Fibroblast of skin of back (primary cell): ENCODE measurements at places on chromosomes 6 and 20.

DNA sequence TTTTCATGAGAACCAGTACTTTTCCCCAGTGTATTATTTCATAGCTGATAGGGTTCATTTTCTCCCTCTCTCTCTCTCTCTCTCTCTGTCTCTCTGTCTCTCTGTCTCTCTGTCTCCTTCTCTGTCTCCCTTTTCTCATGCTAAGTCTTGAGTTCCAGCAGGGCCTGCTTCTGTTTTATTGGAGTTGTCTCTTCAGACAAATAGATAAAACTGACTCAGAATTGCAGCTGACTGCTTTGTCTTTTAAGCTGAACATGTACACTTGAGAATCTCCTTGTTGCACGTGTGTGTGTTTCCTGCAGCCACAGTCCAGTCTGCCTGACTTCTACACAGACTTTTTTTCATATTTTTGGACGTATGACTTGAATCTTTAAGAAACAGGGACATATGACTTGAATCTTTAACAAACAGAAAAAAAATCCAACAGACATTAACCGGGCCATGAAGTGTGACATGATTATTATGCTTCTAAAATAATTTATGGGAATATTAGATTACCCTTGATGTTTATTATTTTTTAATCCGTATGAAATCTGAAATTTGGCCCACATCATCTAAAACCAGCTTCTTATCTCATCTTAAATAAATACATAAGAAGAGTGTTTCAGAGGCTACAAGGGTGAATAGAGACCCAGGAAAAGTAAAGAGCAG is 71.5 kb downstream of the JAG1 start:
- DNase-seq = no peak

DNA sequence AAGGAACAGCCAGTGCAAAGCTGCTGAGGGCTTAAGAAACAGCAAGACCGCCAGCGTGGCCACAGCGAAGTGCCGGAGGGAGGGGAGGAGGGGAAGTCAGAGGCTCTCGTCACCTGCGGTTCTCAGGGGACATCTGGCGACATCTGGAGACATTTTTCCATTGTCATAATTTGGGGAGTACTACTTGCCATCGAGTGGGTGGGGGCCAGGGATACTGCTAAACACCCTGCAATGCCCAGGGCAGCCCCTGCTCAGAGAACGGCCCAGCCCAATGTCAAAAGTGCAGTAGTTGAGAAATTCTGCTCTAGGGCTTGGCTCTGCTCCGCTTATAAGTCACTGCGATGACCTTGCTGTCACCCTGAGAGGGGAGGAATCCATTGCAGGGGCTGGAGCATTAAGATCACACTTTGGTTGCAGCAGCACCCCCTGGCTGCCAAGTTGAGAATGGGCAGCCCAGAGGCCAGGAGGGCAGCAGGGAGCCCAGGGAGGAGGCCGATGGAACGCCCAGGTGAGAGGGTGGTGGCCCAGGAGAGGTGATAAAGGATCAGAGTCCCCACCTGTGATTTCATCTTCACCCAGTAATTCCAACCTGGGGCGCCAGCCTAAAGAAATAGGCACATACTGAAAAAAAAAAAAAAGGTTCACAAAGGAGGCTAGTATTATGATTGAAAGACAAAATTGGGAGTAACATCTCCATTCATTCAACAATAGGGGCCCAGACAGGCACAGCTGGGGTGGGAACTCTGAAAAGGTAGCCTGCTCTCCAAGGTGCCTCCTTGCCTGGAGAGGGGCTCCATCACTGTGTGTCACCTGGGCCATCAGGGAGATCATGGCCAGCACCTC is 218.2 kb downstream of the BMP7 start:
- DNase-seq = peak; percentile 68

- no peak for DNase-seq
These were observed 38.3 kb upstream of the PDYN start for GRCh38 chr20:2032168-2032567.

- peak; percentile 27 for DNase-seq
These were observed 40.8 kb downstream of the IYD start for GRCh38 chr6:150409576-150410066.

DNA sequence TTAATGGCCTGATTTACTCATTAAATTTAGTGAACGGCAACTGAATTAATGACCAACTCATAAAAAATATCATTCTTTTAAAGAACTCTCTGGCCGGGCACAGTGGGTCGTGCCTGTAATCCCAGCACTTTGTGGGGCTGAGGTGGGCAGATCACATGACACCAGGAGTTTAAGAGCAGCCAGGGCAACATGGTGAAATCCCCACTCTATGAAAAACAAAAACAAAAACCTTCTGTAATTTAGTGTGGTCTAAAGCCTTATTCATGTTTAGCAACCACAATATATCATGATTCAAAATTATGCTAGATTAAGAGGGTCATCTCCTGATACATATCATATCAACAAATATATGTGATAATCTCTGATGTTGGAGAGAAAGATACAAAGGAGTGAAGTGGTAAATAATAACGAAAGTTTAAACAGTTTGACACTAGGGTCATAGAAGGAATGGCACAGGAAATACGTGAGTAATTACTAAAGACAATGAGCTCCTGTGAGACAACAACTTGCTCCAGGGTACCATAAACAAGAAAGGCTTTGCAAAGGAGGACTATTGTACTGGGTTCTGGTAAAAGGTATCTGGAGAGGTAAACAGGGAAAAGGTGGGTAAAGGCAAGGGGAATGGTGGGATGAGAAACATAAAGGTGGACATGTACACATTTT is 5.7 kb downstream of the ELOVL4 start:
- no peak for DNase-seq

DNA sequence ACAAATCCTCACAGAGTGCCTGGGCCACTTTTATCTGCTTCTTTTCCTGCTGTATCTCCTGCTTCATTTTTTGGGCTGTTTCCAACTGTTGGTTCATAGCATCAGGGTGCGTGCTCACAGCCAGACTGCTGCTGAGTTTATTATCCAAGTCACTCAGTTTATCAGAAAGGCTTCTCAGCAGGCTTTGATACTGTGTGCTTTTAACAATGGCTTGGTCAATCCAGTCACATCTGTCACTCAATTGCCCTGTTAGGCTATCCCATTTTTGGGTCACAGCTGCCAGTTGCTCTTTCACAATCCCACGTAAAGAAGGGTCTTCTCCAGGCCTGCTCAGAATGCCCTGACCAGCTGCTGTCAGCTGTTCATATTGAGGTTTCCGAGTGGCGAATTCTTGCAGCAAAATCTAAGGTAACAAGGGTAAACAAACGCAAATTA is 87.2 kb downstream of the DST start:
- no peak for DNase-seq

- DNase-seq = peak; percentile 37
These were observed 35.9 kb upstream of the PRL start for GRCh38 chr6:22332711-22333110.

DNA sequence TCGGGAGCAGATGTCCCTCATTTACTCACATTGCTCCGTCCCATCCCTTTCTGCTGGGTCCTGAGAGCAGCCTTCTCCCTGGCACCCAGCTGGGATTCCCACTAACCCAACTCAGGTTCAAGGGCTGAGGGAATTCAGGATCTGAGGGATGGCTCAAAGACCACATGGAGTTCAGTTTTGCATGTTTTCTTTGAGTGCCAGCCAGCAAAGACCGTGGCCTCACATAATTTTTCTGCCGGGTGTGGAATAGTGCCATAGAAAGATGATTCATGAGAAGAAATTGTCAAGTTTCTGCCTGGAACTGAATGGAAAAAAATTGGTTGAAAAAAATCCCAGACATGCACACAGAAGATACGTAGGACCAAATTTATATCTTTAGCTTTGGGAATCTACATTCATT is 168.6 kb downstream of the CD83 start:
- DNase-seq = peak; percentile 98

DNA sequence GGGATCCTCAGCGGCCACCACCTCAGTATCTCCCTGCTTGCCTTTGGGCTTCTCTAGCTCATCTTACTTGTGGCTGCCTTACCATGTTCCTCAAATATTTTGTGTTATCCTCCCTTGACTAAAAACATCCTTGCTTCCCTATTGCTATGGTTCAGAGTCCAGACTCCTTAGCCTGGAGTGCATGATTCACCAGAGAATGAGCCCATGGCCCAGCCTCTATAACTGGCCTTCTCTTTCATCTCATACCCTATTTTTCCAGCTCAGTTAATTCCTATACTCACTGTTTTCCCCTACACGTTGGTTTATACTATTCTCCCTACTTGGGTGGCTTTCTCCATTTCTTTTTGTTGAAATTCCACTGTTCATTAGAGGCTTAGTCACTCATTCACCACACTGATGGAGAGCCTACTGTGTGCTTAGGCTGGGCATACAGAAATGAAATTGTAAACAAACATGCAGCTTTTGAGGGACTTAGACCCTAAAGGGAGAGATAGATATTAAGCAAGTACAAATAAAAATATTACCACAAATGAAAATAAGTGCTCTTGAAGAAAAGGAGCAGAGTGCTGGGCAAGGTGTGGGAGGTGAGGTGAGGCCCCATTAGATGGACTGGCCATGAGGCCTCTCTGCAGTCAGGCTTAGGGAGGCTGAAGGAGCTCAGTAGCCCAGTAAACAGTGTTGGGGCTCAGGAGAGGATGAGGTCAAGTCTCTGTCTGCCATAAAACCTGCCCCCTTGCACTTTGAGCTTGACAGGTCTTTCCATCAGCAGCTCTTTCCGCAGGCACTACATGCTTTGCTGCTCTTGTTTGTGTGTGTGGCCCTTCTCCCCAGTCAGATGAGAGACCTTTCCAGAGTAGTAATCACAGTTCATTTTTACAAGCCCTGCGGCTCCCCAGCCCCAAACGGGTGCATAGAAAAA is 109.3 kb downstream of the TCP11 start:
- no peak for DNase-seq

DNA sequence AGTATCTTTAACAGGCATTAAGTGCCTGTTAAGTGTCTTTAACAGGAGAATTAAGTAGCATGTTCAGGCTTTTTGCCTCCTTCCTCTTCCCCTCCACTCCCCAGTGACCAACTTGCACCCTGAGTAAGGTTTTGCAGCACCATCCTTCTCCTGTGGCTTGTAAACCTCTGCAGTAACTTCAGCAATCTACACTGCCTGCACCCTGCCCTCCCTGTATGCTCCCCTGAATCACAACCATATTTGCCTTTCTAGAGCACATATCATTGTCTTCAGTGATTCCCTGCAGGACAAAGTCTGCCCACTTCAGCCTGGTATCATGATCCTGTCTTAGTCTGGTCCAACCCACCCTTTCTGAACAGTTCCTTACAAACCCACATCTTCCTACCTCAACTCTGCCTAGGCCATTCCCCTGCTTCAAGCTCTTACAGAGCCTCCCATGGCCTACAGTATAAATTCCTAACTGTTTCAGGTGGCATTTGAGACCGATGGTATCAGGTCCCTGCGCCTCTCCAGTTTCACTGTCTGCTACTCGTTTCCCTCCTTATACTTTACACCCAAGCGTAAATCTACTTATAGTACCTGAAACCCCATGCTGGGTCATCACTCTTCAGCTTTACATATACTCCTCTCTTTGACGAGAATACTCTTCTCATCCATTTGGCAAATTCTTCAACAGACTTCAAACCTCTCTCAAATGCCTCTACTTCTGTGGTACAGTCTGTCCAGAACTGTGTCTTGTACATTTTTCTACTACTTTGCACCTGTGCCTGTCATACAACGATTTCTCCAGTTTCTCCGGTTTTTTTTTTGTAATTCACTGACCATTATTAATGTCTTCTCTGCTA is 69.8 kb downstream of the ZHX3 start:
- DNase-seq = no peak

GRCh38 chr20:2340823-2341222 is 39.9 kb upstream of the TGM6 start:
- no peak for DNase-seq

- no peak for DNase-seq
These were observed 42.5 kb upstream of the NKX2-2 start for GRCh38 chr20:21556398-21556797.

GRCh38 chr6:109454496-109455436 is 806 bp downstream of the MICAL1 start:
- DNase-seq = peak; percentile 30

DNA sequence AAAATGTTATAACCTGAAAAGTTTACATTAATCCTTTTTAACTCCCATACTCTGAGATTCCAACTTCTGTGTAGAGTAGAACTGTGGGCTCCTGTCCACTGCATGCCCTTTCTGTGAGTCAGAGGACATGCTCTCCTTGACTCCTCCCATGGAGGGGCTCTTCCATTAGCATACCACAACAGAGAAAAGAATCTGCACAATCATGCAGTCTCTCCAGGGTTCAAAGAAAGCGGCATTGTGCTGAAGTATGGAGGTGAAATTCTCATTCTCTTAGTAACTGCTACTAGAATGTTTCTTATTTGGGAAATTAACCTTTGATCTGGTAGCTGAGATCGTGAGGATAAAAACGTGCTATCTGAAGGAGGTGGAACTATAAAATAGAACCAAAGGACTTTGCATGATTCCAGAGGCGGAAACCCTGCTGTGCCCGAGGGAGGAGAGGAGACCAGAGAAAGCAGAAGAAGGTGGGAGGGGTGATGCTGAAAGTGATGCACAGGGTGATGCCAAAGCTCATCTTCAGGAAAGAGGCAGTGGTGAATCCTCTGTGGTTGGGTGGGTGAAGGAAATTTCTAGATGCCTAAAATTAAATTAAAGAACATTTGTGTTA is 202.2 kb upstream of the PCSK2 start:
- DNase-seq = peak; percentile 77

- DNase-seq = peak; percentile 57
These were observed 74.1 kb upstream of the HDDC2 start for GRCh38 chr6:125375821-125376220.

DNA sequence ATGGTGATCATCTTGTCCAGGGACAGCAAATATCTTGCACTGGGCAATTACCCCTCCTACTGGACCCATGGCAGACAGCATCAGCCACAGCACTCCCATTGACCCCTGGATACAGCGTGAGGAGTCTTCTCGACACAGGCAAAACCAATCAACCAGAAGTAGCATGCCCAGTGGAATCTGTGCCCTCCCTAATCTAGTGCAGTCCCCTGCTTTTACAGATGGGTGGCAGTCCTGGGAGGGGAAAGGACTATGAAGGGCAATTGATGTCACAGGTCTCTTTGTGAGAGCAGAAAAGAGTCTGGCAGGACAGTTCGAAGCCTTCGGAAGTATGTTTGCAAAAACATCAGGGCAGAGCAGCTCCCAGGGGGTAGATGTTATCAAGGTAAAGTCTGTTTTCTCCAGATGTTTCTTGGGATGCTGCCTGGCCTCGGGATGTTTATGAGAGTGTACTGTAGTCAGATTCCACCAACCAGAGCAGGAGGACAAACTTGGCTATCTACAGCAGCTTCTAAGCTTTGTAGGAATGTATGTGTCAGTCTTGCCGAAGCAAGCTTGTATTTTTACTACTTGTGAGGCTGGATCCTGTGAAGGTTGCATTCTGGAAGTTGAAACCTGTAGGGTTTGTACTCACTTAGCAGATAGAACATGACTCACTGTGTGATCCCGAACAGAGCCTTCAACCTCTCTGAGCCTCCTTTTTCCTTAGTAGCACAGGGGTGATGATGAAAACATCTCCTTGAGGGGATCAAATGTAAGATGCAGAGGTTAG is 63.0 kb upstream of the MYL9 start:
- no peak for DNase-seq
